ENCODE measurements at places on chromosomes 7 and 10.

- DNase-seq = peak; percentile 60
Measured at GRCh38 chr7:33050535-33051318, 11.8 kb downstream of the NT5C3A start.

DNA sequence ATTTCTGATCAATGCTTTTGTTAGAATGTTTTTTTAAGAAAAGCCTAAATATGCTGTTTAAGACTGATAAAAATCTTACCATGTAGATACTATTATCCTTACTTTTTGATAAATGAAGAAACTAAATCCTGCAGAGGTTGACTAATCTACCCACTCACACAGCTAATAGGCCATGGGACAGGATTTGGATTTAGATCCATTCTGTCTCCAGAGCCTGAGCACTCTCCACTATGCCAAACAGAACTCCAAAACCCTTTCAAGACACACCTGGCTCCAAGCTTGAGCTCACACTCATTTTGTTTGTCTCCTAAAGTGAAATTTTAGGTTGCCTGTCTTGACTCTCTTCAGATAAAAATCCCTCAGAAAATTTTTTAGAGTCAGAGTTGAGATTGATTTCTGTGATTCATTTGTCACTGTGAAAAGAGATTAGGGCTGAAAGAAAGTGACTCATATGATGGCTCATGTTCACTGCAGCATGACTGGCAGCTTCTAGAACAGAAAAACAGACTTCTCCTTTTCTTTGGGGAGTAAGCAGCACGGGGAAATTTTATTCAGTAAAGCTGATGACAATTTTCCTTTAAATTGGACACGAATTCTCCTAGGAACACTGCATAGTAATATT, 132.3 kb upstream of the POT1 start:
- DNase-seq = no peak

DNA sequence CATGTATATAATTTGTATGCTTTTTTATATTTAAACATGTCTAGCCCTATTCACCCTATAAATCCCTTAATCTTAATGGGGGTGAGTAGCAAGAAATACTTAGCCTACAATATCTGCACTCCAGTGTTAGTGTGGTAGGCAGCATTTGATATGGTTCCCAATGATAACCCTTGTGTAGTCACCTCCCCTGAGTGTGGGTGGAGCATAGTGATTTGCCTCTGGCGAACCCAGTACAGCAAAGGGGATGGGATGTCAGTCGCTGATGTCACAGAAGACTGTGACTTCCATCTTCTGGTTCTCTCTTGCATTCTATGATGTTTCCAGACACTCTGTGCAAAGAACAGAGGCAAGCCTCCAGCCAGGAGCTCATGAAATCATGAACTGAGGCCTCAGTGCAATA, 211.2 kb downstream of the CRPPA start:
- no peak for DNase-seq

DNA sequence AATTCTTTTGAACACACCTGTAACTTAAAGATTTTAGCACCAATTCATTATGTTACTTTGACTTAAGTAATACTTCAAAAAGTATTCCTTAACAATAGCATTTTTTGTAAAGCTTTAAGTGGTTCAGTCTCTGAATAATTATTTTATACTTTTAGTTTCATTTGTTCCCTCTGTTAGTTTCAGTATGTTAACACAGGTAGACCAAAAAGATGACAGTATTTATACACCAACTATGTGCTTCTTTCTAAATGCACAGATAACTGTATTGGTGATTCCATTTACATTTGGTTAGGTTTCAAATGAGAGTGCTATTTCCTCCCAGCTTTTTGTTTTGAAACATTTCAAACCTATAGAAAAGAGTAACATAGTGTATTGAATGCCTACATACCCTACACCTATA, 14.0 kb downstream of the RALA start:
- DNase-seq = no peak

DNA sequence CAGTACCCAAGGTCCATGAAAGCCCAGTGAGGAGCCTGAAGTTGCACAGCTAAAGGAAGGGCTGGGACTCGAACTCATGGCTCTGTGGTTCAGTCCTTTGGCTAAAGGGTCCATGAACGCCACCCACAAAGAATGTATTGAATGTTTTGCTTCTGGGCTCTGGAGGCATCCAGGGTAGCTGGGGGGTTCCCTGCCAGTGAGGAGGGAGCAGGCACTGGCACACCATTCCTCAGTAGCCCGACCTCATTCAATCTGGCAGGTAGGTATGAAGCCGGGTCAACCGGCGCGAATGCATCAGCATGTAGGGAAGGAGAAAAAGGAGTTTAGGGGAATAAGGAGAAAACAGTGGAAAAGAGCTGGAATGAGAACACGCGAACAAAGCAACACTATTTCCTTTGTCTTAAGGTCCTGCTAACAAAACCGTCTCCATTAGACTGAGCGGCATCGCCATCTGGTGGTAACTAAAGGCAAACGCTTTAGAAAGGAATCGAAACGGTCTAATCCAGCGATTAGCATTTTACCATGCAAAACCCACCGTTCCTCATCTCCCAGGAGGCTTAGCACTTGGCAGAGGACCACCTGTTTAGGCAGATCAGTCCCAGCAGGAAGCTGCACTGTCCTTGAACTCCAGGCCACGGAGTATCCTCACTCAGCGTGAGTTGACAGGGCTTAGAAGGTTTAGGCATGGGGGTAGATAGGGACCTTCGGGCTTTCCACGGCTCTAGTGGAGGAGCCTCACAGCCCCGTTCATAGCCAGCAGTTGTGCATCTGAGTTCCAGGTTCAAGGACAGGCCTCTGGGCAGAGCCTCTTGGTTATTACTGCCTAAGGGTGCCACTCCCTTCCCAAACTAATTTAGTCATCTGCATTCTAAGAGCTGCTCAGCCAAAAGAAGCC, 122.8 kb downstream of the UBE2H start:
- DNase-seq = peak; percentile 84

- no peak for DNase-seq
Measured at GRCh38 chr10:132097609-132098377, 32.0 kb downstream of the JAKMIP3 start.
